Left lung (tissue), 14 donors: ENCODE measurements at places on chromosomes 4 and X.
A peak's percentile ranks its signal among the peaks of the same experiment; 100 is the strongest.

DNA sequence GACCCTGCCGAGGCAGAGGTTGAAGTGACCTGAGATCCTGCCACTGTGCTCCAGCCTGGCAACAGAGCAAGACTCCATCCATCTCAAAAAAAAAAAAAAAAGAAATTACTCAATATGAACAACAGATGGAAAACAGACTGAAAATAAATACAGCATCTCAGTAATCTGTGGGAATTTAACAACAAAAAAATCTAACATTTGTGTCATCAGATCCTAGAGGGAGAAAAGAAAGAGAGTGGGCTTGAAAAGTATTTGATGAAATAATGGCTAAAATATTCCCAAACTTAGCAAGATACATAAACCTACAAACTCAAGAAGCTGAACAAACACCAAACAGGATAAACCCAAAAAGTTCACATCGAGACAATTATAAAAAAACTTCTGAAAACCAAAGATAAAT is 84.7 kb downstream of the CENPC start:
- DNase-seq = no peak

- DNase-seq = no peak
Measured at GRCh38 chr4:179116011-179116410, 1673.8 kb upstream of the AGA start.

GRCh38 chr4:37978248-37978924 is 18.2 kb downstream of the PTTG2 start:
- peak; percentile 84 for DNase-seq

DNA sequence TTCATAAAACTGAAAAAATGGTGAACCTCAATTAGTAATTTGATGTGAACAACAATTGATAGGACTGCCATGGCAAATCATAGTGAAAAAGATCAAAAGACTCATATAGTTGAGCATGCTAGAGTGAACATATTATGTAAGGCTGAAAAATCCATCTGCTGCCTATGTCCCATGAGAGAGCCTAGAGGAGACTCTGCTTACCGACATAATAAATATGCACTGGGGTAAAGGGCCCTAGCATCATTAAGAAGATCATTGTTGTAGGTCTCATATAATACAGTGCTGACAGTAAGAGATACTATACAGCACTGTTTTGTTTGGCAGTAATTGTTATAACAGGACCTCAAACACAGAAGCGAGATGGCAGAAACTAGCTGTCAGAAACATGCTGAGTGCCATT is 229.0 kb downstream of the PABPC4L start:
- no peak for DNase-seq

GRCh38 chr4:67581208-67581857 is 22.8 kb downstream of the STAP1 start:
- DNase-seq = no peak

DNA sequence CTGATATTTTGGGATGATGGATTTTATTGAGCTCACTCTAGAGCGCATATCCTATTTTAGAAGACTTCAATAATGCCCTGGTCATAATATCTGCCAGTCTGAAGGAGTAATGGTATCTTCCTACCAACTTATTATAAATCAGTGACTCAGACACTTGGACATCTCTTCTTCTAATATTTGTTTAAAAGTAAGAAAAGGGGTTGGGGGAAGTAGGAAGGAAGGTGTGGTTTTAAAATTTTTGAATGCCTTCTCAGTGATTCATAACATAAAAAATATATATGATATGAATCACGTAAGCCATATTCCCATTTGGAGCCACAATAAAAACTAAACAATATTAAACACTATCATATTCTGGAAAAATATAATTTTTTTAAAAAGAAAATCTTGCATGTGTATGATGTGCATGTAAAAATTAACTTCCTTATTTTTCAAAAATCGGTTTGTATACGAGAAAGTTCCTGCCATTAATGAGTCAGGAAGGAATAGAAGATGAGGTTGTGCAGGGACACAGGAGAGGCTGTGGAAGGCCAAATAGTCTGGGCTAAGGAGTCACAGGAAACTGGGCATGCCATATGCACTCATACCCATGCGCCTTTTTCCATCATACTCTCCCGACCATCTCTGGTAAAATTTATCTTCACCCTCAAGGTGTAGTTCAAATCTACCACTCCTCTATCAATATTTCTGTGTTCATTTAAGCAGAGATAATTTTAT is 286.5 kb downstream of the EPHA5 start:
- no peak for DNase-seq

DNA sequence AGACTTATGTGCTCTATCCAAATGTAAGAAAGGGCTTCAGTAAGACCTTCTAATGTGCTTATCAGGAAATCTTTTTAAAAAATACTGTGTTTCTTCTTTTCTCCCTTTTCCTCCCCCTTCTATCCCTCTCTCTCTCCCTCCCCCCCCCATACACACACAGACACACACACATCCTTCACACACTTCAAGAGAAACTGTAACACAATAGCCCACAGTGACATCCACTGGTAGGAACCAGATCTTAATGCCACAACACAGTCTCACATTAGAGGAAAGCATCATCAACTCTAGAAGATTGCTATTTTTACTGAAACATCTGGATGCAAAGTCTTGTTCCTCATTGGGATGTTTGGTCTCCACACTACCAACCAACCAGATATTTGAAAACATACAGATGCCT is 4.6 kb downstream of the PCDH19 start:
- no peak for DNase-seq

GRCh38 chrX:71118985-71119535 is 664 bp downstream of the MED12 start:
- DNase-seq = no peak

- DNase-seq = no peak
Measured at GRCh38 chr4:152950402-152951274, 14.5 kb downstream of the FHDC1 start.
